ENCODE measurements at places on chromosomes 7 and 10. TPM values are rescaled to one million over a fixed set of nuclear protein-coding genes. Genes with fewer than 3 reads are reported as not detected.
A peak's percentile ranks its signal among the peaks of the same experiment; 100 is the strongest.

DNA sequence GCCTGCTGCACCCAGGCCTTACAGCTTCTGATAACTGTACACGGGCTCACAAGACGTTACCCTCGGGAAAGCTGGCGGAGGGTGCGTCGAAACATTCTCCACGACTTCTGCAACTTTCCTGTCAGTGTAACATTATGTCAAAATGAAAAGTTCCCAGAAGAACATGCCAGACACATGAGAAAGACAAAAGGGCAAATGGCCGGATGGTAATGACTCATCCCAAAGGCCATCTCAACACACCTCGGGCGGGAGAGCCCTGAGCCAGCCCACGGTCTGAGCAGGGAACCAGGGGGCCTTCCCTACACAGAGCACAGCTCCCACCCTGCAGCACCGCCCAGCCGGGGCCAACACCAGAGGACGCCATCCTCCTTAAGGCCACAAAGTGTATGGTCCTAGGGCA, 118.7 kb downstream of the MAD1L1 start:
- H3K4me1 ChIP-seq, result peaks cover 41% of the 10 kb centered on the region
- H3K27me3 ChIP-seq, result no peaks in the 10 kb centered on the region
- H3K27ac ChIP-seq, result no peak overlapping the region
- peaks cover 14% of the 10 kb centered on the region for H3K36me3 ChIP-seq
- DNase-seq, result no peak
- no peak overlapping the region for H3K4me3 ChIP-seq

GRCh38 chr10:123229927-123230630, 75.9 kb downstream of the BUB3 start:
- no peak overlapping the region for H3K4me3 ChIP-seq
- DNase-seq, result no peak
- peaks cover 47% of the 10 kb centered on the region for H3K36me3 ChIP-seq
- H3K4me1 ChIP-seq, result no peaks in the 10 kb centered on the region
- no peak overlapping the region for H3K27ac ChIP-seq

- H3K27ac ChIP-seq, result no peak overlapping the region
- DNase-seq, result no peak
- H3K36me3 ChIP-seq, result no peaks in the 10 kb centered on the region
- no peak overlapping the region for H3K4me3 ChIP-seq
These were observed 539.5 kb upstream of the FZD8 start for GRCh38 chr10:36181426-36182178.

Gene NPS
- not detected for total RNA-seq

Gene ASB15
- total RNA-seq, result not detected

Gene IDI1
- 31.4 TPM for total RNA-seq

DNA sequence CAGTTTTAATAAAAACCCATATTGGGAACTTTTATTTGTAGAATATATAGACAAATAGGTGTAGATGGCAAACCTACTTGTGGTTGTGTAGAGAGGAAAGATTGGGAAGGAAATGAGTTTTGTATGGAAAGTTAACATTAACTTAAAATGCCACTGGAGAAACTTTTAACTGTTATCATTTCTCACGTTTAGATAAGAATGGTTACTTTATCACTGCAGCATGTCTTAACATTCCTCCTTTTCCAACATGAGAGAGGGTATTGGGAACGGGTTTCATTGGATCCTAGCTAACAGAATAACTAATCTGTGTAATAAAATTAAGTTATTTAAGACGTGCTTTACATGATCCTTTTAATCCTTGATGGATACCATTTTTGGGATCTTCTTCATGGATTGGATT, 1.8 kb downstream of the LUC7L2 start:
- peak overlapping the region; percentile 98 for H3K27ac ChIP-seq
- no peaks in the 10 kb centered on the region for H3K27me3 ChIP-seq
- no peak for DNase-seq
- peak overlapping the region; percentile 69 for H3K4me3 ChIP-seq

DNA sequence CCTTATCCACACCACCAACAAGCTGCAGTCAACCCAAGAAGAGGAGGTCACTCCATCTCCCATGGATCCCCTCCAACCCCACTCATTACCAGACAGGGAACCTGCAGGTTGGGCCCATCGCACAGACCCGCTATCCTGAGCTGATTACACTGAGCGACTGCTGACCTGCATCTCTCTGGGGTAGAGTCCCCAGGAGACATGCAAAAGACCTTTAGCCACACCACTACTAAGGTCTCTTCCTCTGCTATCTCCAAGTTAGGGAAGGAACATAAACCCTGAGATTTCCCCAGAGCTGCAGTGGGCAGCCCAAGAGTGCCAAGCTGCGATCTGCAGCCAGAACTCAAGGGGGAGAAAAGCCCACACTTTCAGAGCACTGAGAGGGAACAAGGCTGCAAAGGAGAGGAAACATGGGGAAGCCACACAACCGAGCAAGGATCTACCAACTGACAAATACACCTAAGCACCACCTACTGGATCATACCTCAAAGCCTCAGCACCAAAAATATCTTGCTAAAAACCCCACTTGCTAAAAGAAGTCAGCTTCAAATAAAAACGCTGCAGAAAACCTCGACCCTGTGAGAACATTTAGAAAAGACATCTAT, 298.2 kb downstream of the SORCS1 start:
- H3K4me1 ChIP-seq, result no peaks in the 10 kb centered on the region
- no peaks in the 10 kb centered on the region for H3K27me3 ChIP-seq
- no peaks in the 10 kb centered on the region for H3K36me3 ChIP-seq

Gene NPSR1
- total RNA-seq, result not detected

DNA sequence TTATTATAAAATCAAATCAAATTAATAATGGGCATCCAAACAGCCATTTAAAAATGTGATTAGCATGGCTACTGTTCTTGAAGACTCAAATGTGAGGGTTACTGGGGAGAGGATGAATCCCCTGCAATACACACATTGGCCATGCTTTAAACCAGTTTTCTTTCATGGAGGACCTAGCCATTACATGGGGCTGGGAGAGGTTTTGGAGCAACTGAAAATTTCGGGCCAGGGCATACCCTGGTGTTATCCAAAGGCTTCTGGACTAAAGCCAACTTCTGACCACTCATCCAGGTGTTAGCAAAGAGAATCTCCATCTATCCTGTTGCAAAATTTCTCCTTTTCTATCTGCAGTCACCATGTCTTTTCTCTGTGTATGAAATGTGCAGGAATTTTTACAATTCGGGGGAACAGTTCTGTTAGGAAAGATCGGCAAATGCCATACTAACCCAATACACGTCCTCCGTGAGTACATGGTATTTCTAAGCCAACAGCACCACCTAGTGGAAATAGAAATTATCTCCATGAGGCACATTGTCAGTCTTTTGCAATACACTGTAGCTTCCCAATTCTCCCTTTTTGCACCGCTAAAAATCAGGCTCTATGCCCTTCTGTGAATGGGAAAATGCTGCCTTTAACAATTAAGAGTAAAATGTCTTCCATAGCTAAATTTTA, 47.0 kb upstream of the ZNF107 start:
- H3K27ac ChIP-seq, result no peak overlapping the region
- no peak overlapping the region for H3K4me3 ChIP-seq
- DNase-seq, result peak; percentile 57
- no peaks in the 10 kb centered on the region for H3K4me1 ChIP-seq

Gene LFNG
- total RNA-seq, result 11.6 TPM

Gene CFAP70
- total RNA-seq, result 14.9 TPM

Gene FANK1
- total RNA-seq, result 2.7 TPM

Gene VIPR2
- total RNA-seq, result 3.0 TPM

- no peak overlapping the region for H3K4me3 ChIP-seq
- no peaks in the 10 kb centered on the region for H3K36me3 ChIP-seq
- DNase-seq, result no peak
- H3K27me3 ChIP-seq, result no peaks in the 10 kb centered on the region
These were observed 87.2 kb upstream of the RPA3 start for GRCh38 chr7:7805511-7806153.

DNA sequence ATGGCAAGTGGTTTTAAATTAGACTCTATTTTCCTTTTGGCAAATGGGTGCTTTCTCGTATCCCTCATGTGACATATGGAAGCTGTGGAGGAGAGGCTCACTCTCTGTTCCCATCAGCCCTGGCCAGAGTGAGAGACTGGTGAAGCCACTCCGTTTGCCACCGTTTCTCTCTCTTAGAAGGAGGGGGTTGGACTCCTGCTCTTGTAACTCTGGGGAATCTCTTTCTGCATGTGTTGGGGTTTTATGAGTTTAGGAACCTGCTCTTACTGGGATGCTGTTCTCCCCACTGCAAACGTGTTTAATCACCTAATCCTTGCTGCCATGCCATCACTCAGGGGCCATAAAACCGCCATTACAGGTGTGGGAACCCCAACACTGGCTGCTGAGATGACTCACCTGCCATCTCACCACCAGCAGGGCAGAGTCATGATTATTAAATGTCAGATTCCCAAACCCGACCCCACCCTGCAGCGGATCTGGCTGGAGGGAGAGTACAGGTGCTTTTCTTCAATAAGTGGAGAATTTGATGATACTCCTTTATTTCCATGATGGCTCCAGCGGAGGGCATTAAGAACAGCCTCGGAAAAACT, 103.2 kb downstream of the ADCY1 start:
- H3K27me3 ChIP-seq, result no peaks in the 10 kb centered on the region
- H3K36me3 ChIP-seq, result no peaks in the 10 kb centered on the region
- no peak overlapping the region for H3K27ac ChIP-seq
- H3K4me1 ChIP-seq, result no peaks in the 10 kb centered on the region
- DNase-seq, result no peak

- H3K27me3 ChIP-seq, result no peaks in the 10 kb centered on the region
- H3K4me3 ChIP-seq, result no peak overlapping the region
- H3K36me3 ChIP-seq, result no peaks in the 10 kb centered on the region
- DNase-seq, result no peak
- no peak overlapping the region for H3K27ac ChIP-seq
- no peaks in the 10 kb centered on the region for H3K4me1 ChIP-seq
These were observed 19.0 kb downstream of the ADCY1 start for GRCh38 chr7:45593121-45593541.

- H3K27ac ChIP-seq, result no peak overlapping the region
- no peaks in the 10 kb centered on the region for H3K27me3 ChIP-seq
- H3K4me3 ChIP-seq, result no peak overlapping the region
- no peak for DNase-seq
- no peaks in the 10 kb centered on the region for H3K36me3 ChIP-seq
- H3K4me1 ChIP-seq, result no peaks in the 10 kb centered on the region
These were observed 784.7 kb upstream of the AUTS2 start for GRCh38 chr7:68813551-68814080.

DNA sequence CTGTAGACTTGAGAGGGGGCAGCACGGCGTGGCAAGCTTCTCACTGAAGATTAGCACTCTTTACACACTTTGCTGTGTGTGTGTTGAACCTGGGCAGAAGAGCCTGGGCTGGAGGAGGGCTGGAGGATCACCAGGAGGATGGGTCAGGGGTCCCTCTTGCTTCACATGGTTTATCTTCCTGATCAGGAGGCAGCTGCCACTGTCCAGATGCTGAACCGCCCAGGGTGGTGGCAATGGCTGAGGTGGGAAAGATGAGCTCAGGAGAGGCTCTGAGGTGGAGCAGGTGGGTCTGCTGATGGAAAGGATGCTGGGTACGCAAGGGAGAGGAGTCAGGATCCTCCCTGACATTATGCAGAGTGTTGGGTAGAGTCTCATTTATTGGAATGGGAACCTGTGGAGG, 191.5 kb downstream of the RAMP3 start:
- no peak overlapping the region for H3K27ac ChIP-seq
- H3K4me3 ChIP-seq, result no peak overlapping the region
- no peaks in the 10 kb centered on the region for H3K4me1 ChIP-seq
- DNase-seq, result no peak

- H3K4me1 ChIP-seq, result peaks cover 28% of the 10 kb centered on the region
- H3K27ac ChIP-seq, result peak overlapping the region; percentile 55
- H3K4me3 ChIP-seq, result no peak overlapping the region
- H3K36me3 ChIP-seq, result no peaks in the 10 kb centered on the region
These were observed 82.1 kb upstream of the PDGFA start for GRCh38 chr7:601595-602340.

- H3K27ac ChIP-seq, result peak overlapping the region; percentile 96
- no peak for DNase-seq
- H3K36me3 ChIP-seq, result no peaks in the 10 kb centered on the region
- H3K27me3 ChIP-seq, result no peaks in the 10 kb centered on the region
- H3K4me3 ChIP-seq, result peak overlapping the region; percentile 56
These were observed 789 bp downstream of the TCF7L2 start for GRCh38 chr10:112950714-112951358.

- no peaks in the 10 kb centered on the region for H3K4me1 ChIP-seq
- peaks cover 67% of the 10 kb centered on the region for H3K36me3 ChIP-seq
- no peak for DNase-seq
- no peaks in the 10 kb centered on the region for H3K27me3 ChIP-seq
- no peak overlapping the region for H3K27ac ChIP-seq
These were observed 49.1 kb downstream of the SHH start for GRCh38 chr7:155763122-155763521.

GRCh38 chr10:660970-661596, 28.4 kb downstream of the DIP2C start:
- H3K36me3 ChIP-seq, result no peaks in the 10 kb centered on the region
- peak overlapping the region; percentile 72 for H3K27ac ChIP-seq
- no peak for DNase-seq
- H3K27me3 ChIP-seq, result no peaks in the 10 kb centered on the region
- H3K4me1 ChIP-seq, result peaks cover 47% of the 10 kb centered on the region

- peaks cover 3% of the 10 kb centered on the region for H3K4me1 ChIP-seq
- no peaks in the 10 kb centered on the region for H3K27me3 ChIP-seq
- H3K36me3 ChIP-seq, result no peaks in the 10 kb centered on the region
- DNase-seq, result no peak
- H3K27ac ChIP-seq, result no peak overlapping the region
These were observed 47.0 kb downstream of the AMZ1 start for GRCh38 chr7:2734751-2735571.

Gene INHBA
- 5.4 TPM for total RNA-seq

Gene NUTM2E
- total RNA-seq, result not detected

- no peaks in the 10 kb centered on the region for H3K27me3 ChIP-seq
- no peaks in the 10 kb centered on the region for H3K36me3 ChIP-seq
- no peak for DNase-seq
These were observed 267.4 kb downstream of the ADK start for GRCh38 chr10:74418285-74418872.

Measured in tibial nerve (tissue), 4 donors.